Heart right ventricle (tissue), 16 donors: ENCODE measurements at places on chromosomes 12 and 14.

DNA sequence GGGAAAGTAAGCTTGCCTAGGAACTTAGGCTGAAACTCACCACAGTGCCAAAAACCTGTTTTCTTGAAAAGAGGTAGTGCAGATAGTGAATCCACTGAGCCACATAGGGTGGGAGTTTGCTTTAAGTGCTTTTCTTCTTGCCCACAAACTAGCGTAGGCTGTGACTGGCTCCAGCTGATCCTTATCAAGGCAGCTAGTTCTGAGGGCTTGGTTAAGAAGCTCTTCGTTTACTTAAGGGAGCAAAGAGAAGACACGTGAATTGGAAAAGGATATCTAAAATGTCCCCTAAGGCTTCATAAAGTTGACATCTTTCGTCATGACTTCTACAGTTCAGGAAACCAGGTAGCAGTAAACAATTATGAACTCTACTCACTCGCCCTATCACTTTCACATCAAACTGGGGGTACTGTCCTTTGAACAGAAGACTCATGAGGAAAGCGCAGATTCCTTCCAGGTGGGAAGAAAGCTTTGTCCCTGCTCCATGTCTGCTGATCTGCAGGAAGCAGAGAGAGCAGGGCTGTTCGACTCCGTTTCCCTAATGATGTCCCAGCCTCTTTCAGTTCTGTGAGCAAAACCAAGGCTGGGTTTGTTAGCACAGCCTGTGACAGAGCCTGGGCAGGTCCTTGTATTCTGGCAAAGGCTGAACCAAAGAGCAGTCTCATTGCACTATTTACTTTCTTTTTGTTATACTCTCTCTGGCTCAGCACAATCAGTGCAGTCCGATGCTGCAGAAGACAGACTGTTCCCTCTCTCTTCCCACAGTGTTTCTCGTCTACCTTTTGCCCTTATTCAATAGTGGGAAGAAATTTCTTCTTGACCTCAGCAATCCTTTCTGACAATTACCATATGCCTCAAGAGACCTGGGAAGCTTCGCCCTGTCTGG, 93.5 kb upstream of the ETV6 start:
- DNase-seq: no peak

DNA sequence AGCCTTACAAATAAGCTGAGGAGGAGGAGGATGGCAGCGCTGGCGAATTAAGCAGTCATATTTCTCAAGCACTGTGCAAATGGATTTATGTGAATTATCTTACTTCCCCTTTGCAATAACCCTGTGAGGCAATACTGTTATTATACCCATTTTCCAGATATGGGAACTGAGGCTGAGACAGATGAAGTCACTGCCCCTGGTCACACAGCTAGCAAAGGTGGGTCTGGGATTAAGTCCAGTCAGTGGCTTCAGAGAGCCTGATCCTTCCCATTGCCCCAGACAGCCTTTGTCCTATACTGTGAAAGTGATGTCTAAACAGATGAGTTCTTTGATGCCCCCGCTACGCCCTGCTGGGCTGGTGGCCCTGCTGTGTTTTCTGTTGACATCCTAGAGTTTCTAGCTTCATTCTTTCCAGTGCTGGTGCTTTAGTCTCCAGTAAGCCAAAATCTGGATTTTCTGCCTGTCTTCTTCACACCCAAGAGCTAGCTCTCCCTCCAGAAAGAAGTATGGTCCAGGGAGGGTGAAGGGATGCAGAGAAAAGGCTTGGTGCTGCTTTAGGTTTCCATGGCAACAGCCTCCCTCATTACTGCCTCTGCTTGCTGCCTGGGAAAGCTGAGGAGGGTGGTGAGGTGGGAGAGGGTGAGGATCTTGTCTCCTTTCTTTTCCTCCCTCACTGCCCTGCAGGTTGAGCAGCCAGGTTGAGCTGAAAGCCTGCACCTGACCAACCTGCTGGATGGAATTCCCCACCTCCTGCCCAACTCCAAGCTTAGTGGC, 30.7 kb downstream of the TMEM63C start:
- DNase-seq: no peak

GRCh38 chr12:118033323-118033722, 16.8 kb downstream of the RFC5 start:
- DNase-seq: no peak

DNA sequence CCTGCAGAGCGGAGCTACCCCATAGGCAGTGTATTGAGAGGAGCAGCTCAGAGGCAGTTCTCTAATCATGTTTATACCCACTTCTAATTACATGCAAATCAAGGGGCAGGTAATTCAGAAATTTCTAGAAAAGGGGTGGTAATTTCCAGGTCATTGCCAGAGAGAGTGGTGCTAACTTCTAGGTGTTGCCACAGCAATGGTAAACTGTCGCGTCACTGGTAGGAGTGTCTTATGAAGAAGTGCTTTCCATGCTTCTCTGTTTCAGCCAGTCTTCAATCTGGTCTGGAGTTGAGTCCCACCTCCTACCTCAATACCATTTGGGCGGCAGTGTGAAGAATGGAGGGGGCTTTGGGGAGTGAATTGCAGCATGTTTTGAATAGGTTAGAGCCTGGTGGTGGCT, 8.5 kb upstream of the AMN1 start:
- no peak for DNase-seq

- DNase-seq: no peak
Observed at GRCh38 chr12:49352351-49352750, 5.7 kb downstream of the DNAJC22 start.

- no peak for DNase-seq
Observed at GRCh38 chr14:70011098-70011497, 131.9 kb downstream of the SMOC1 start.

GRCh38 chr14:93954900-93955849, 21.2 kb downstream of the ASB2 start:
- no peak for DNase-seq

GRCh38 chr14:59632381-59632780, 55.8 kb upstream of the CCDC175 start:
- no peak for DNase-seq

DNA sequence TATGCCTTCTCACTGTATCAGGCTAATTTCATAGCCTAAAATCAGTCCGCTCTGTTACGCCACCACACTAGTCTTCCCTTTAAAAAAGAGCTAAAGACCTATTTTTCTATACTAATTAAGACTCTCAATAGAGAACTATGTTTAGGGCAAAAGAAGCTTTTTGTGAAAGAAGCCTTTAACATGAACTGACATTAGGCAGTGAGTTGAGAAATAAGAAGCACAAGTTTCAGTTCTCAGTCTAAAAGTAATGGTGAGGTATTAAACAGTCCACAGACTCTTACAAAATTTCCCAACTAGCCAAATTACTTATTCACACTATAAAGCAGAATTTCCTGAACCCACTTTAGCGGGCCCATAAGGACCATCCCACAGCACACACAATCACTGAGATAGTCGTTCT, 93.7 kb downstream of the SOX5 start:
- no peak for DNase-seq

DNA sequence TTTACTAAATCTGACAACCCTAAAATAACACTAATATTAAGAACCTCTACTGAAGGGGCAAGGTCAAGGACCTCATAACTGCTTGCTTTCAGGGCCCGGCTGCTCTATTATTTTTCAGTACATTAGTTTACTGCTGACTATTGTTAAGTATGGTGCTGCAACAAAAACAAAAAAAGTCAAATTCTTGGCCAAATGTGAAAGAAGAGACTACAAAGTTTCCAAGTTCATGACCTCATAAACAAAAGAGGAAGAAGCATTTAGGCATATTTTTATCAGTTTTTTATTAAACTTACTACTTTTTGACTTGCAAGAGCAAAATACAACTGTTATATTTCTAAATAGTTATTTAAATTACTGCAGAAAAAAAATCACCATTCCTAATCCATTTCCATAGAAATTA, 109.8 kb upstream of the GPHB5 start:
- DNase-seq: no peak

DNA sequence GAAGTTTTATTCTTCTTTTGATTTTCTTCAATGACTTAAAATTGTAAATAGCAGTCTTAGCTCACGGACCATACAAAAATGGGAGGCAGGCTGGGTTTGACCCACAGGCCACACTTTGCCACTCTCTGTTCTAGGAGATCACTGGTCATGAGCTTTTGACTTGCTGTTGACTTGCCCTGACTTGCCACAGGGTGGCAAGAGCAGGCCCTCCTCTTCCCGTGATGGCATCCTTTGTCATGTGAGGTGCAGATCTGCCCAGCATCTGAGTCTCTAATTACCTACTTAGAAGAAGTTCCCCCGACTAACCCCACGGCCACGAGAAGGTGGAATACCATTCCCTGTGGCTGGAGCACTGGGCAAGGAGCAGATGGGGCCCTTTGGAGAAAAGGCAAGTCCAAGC, 81.0 kb upstream of the SCAF11 start:
- no peak for DNase-seq

DNA sequence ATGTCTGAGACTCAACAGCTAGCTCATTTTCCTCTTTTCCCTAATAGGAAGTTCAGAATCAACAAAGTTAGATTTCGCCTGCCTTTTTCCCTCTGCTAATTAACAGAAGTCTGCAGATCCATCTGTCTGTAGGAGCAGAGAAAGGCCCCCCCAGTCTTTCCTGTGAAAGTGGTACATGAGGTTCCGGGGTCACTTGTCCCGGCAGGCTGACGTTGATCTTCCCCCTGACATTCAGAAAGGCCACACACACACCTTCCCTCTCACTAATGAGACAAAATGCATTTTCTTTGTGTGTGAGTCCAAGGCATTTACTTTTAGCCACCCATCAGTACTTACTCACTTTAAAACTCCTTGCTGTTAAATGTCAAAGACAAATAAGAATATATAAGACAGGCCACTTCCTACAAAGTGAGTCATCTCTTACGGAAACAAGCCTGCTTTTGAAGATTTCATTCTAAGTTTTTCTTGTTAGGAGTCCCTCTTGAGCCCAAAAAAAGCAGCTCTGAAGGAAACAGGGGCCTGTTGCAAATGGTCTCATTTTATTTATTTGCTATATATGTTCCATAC, 138.7 kb downstream of the TTC7B start:
- DNase-seq: no peak

DNA sequence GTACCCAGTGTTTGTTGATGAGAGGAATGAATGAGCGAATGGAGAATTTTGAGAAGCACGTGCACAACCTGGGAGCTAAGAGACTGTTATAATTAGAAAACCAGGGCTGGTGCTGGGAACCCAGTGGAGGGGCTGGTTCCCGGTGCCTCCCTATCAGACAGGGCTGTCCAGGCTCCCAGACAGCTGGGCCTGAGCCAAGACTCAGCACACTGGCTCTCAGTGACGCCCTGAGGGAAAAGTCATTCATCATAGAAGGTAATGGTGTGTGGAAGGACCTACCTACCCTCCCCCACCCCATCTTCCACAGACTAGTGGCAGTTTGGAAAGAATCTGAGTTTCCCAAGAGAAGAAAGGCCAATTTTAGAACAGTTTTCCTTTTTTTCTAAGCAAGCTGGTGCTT, 34.7 kb downstream of the KCNA5 start:
- DNase-seq: peak; percentile 75

- no peak for DNase-seq
Observed at GRCh38 chr12:130195776-130196175, 33.5 kb downstream of the FZD10 start.

- DNase-seq: peak; percentile 43
Observed at GRCh38 chr12:26378711-26379110, 183.3 kb downstream of the SSPN start.

DNA sequence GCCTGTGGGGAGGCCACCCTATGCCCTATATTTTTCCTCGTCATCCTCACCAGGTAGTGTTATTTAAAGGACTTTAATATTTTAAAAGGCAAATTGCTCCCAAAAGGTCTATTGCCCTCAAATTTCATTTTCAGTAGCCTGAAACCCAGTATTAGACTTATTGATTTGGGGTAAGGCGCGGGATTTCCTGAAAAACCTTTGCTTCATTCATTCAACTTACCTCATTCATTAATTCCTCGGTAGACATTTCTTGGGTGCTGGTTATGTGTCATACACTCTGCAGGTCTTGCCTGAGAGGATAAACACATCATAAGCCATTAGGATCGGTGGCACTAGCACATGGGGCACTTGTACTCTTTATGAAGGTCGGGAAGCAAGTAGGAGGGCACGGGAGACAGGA, 99.2 kb downstream of the ARF6 start:
- DNase-seq: no peak

GRCh38 chr12:95473231-95473883, 595 bp upstream of the METAP2 start:
- DNase-seq: no peak

- no peak for DNase-seq
Observed at GRCh38 chr12:15979096-15980092, 68.3 kb downstream of the DERA start.

- no peak for DNase-seq
Observed at GRCh38 chr14:54772451-54772881, 130.2 kb downstream of the GCH1 start.

DNA sequence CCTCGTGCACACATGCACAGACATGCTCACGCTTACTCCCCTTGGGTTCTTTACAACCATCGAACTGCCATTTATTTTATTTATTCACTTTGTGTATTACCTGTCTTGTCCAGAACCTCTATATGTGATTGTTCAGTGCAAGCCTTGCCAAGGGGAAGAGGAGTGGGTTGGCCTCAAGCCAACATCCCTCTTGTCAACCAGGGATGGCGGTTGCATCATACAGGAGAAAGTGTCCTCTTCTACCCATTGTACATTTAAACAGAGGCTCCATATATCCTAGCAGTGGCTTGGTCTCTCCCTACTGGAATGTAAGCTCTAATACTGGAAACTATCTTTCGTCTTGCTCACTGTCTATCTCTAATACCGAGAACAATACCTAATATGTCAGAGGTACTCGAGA, 108.4 kb downstream of the C12orf42 start:
- DNase-seq: no peak
